ENCODE measurements at places on chromosomes 7 and 10.

GRCh38 chr7:92881091-92881485 is 44.7 kb upstream of the CDK6 start:
- no peak for DNase-seq

DNA sequence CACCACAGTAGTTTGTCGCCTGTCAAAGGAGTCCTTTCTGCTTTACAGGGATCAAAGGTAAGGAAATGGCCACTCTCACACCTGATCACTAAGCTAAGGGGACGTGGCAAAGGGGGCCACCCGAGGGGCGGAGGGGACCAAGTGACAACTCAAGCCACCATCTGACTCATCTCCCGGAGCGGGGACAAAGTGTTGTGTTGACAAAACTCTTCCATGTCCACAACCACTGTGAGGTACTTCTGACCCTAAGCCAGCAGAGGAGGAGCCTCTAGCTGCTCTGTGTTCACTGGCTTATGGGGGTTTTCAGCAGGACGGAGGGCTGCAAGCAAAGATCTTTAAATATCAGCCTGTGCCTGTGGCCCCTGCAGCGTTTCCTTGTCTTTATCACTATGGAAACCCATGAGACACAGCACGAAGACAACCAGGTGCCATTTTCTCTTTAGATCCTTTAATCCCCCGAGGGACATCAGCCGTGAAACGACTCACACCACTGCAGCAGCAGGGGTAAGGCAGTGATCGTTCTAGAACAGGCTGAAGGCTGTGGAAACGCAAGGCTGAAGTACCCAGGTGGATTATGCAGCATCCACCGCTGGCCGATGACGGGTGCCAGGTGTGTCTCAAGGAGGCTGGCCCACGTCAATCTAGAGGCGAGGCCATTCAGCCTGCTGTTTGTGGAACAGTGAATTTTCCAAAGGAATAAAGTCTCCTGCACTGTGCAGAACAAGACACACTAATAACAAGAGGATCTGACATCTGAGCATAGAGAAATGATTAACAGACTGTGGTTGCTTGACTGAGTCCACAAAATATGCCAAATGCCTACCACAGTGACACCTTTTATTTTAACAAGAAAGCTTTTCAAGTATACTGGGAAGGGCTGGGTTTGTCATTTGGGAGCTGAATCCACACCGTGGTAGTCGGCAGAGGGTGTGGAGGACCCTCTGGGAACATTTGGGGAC is 26.6 kb upstream of the DDC start:
- DNase-seq = no peak

DNA sequence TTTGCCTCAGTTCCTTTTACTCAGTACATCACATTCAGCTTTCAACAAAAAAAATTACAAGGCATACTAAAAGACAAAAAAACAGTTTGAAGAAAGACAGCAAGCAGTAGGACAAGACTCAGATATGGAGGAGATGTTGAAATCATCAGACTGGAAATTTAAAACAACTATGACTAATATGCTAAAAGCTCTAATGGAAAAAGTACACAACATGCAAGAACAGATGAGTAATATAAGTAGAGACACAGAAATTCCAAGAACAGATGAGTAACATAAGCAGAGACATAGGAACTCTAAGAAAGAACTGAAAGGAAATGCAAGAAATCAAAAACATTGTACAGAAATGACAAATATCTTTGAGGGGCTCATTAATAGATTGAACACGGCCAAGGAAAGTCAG is 402.6 kb downstream of the NEBL start:
- no peak for DNase-seq

DNA sequence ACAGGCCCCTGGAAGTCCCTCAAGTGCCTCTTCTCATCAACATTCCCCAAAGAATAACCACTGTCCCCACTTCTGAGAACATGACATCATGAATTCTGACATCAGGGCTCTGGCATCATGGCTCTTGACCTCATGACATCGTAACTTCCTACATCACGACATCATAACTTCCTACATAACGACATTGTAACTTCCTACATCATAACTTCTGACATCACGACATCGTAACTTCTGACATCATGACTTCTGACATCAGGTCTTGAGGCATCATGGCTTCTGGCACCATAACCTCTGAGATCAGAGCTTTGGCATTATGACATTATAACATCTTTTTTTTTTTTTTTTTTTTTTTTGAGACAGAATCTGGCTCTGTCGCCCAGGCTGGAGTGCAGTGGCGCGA is 66.7 kb upstream of the FAM20C start:
- DNase-seq = no peak

- peak; percentile 21 for DNase-seq
These were observed at the start of gene GIGYF1 for GRCh38 chr7:100694098-100694745. GIGYF1 (minus strand) TSS chr7:100694250; CDS start chr7:100688238, 6,012 bp downstream.

- no peak for DNase-seq
These were observed 199.7 kb upstream of the MAGI2 start for GRCh38 chr7:79653136-79653631.

DNA sequence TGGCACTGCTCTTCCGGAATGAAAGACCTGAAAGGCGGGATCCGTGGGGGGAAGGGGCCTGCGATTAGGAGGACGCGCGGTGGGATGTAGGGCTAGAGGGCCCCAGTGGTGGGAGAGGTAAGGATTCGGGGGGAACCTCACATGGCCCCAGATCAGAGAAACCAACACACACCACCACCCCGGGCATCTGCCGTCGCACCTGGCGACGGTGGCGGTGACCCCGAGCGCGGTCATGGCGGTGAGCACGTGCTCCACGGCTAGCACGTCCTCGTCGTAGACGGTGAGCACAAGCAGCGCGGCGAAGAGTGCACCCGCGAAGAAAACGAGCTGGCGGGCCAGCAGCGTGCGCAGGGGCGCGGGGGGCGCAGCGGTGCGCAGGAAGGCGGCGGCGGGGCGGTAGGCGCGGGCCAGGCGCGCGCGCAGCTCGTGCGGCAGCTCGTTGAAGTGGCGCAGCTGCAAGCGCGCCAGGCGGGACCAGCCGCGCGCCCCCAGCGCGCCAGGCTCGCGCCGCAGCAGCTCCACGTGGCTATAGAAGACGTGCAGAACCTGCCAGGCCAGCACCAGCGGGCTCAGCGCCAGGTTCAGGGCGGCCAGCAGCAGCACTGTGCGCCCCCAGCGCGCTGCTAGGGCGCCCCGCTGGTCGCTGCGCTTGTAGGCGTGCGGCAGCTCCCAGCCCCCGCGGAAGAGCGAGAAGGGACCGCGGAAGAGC is 5.7 kb downstream of the ATG9B start:
- DNase-seq = no peak

- no peak for DNase-seq
These were observed 8.8 kb downstream of the GRK5 start for GRCh38 chr10:119216127-119216526.

DNA sequence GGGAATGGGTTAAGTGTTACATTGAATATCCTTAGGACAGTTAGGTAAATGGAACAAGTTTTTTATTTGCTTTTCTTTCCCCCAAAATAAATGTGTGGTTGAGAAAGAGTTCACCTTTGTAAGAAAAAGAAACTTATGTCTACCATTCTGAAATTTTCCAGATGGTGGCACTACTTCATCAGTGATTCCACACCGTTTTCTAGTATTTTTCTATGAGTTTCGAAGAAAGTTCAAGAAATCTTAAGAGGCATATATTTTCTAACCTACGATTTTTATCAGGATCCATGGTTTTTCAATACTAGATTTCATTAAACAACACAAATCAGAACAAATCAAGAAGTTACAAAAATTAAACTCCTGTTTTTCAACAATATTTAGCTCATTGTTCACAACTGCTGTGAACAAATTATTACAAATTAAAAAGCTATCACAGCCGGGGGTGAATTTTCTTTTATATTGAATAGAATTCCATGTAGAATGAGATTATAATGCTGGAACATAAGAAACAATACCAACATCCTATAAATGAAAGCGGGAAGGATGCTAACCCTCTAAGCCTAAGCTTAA is 163.1 kb upstream of the NPVF start:
- peak; percentile 25 for DNase-seq

DNA sequence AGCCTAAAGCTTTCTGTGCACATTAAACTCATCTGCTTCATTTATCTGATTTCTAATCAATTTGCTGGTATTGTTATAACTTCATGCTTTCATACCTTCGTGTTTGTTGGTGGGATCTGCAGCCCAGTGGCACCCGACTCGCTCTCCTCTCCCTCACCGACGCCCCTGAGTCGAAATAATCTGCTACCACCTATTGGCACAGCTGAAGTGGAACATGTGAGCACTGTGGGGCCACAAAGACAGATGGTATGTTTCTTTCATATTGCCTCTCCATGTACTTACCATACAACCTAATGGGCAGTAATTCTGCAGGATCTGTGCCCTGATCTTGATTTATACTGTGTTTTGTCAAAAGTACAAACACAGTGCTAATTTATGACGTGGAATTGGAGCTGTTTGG is 12.4 kb downstream of the DNAJC9 start:
- DNase-seq = no peak

GRCh38 chr10:130140425-130140824 is 4.2 kb downstream of the GLRX3 start:
- no peak for DNase-seq

DNA sequence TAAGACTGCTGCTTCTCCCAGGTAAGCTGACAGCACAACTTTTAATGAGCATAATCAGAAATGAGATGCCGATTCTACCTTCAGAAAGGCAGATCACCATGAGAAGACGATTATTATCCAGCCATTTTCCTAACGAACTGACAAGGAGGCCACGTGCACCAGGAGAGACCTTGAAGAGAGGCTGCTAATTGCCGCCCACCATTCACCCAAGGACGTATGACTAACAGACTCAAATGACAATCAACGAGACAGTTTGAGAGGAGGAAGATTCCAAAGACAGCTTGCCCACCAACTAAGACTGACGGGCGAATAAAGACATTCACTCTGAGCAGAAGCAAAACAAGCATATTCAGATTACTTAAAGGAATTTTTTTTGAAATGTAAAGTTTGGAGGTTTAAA is 301.9 kb upstream of the TAC1 start:
- DNase-seq = no peak

DNA sequence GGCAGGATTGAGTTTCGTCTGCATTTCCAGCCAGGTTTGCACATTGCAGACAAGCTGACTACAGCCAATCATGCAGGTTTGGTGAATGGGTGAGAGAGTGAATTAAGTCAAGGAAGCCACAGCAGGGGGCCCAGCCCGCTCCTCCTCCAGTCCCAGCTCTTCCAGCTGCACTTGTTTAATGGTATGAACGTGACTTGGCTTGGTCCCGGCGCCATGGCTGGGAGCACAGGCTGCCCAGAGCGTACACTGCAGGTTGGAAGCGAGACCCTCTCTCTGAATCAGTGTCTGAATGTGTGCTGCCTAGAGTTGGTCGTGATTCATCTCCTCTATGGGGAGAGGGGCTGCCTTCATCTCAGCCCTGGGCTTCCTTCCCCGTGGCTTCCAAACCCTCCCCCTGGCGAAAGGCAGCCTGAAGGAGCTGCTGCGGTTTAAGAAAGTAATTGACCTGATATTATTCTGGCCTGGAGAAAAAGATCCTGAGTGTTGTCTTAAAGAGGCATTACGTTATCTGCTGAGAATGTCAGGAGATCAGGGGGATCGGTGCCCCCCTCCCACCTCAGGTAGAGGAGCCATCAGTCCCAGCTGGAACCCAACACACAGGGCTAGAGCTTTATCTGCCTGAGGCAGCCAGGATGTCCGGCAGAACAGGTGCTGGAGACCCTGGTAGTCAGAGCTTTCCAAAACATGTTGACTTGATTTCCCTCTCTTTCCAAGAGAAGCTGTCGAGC is 132.1 kb downstream of the COL26A1 start:
- DNase-seq = no peak

- no peak for DNase-seq
These were observed 9.2 kb downstream of the INPP5A start for GRCh38 chr10:132546567-132547420.

- DNase-seq = no peak
These were observed 2.3 kb downstream of the DOCK1 start for GRCh38 chr10:126907423-126907970.

DNA sequence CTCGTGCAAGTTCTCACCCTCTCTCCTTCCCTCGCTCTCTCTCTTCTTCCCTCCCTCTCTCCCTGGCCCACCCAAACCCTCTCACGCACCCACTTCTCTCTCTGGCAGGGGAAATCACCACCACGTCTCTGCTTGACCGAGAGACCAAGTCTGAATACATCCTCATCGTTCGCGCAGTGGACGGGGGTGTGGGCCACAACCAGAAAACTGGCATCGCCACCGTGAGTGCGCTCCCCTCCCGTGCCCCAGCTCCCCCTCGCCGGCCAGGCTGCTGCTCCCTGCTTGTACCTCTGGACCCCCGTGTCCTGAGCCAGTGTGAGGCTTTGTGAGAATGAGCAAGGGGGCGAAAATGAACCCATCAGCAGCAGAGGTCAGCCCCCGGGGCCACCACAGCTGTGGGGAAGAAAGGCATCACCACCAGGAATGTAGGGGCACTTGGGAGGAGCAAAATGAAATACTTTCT is 25.5 kb downstream of the C10orf105 start:
- no peak for DNase-seq

DNA sequence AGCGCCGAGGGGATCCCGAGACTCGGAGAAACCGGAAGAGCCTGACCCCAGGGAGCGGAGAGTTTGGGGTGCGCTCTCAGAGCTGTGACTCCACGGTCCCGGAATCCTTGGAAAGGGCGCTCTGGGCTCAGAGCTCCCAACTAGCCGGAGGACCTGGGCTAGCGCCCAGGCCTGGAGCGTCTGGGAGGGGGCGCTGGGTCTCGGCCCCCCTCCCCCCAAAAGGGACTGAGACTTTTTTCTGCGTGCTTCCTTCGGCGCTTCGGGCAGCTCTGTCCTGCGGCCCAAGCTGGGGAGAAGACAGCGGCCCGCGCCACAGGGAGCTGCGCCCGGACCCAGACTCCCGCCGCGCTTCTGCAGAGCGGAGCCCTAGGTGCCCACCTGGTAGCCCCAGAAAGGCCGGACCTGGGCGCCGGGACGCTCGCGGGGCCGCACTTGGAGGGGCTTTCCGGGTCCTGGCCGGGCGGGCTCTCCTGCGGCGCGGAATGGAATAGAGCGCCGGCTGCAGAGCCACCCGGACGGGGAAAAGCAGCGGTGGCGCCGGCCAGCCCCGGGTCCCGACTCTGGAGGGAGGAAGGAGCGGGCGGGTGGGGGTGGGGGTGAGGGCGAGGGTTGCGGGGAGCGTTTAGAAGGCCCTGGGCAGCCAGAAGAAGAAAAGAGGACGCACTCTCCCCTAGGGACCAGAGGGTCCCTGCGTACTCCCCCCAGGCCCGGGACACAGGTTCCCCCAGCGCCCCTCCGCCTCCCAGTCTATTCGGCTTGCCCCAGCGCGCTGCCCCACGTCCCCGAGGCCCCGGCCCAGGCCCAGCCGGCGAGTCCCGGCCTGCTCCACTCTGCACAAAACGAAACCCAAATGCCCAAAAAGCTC is 4.7 kb downstream of the ZNF503 start:
- DNase-seq = no peak

- no peak for DNase-seq
These were observed 209.1 kb upstream of the PODXL start for GRCh38 chr7:131765575-131765974.

DNA sequence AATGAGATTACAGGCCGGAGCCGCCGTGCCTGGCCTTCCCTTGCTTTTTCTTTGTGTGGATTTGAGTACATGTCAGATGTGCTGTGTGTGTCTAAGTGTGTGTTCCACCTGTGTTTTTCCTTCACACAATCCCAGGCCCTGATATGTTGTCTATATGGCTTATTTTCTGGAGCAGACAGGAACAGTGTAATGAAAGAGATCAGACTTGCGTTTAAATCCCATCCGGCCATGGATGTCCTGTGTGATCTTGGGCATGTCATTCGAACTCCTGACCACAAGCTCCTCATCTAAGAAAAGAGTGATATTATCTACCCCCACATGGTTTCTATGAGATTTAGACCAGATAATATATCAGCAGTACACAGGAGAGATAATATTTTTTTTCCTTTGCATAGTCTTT is 37.2 kb downstream of the APBB1IP start:
- DNase-seq = no peak

GRCh38 chr7:31284106-31284505 is 56.4 kb downstream of the NEUROD6 start:
- DNase-seq = peak; percentile 27

- DNase-seq = no peak
These were observed 21.1 kb upstream of the VDAC2 start for GRCh38 chr10:75189266-75190096.

All from NCI-H1694 (cell line).